ENCODE measurements at places on chromosomes 13 and 19.

GRCh38 chr19:47713046-47714021 is at the start of gene EHD2:
TSS of gene EHD2 (plus strand) at chr19:47713422. CDS start at chr19:47716613, 3,191 bp downstream.
- DNase-seq: peak; percentile 84

DNA sequence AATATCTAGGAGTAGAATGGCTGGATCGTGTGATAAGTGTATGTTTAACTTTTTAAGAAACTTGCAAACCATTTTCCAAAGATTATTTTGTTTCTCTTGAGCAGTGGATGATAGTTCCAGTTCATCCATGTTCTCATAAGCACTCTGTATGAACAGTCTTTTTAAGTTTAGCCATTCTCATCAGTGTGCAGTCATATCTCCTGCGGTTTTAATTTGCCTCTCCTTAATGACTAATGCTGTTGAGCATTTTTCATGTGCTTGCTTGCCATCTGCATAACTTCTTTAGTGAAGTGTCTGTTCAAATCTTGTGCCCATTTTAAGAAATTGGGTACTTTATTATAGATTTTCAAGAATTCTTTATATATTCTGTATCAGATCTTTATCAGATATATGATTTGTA is 58.6 kb downstream of the WASF3 start:
- no peak for DNase-seq

- no peak for DNase-seq
Observed at GRCh38 chr19:57800696-57801095, 14.0 kb downstream of the ZNF552 start.

- peak; percentile 1 for DNase-seq
Observed at GRCh38 chr19:52689843-52690368, 44.9 kb downstream of the ZNF611 start.

GRCh38 chr13:87925006-87925405 is 253.8 kb downstream of the SLITRK5 start:
- no peak for DNase-seq

DNA sequence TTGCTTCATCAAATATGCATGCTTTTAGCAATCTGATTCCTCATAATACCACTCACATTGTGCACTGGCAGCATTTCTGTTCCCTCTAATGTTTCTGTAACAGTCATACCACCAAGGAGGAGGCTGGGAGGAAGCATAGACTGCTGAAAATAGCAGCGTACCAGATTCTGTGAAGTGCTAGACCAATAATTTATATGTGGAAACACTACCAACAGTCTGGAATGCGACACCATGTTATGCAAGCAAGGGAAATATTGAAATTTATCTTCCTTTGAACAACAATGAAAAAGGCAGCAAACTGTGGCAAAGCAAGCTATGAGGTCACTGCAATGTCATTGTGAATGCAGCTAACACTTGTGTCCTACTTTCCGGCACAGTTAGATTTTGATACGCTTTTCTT is 1388.0 kb downstream of the EFNB2 start:
- no peak for DNase-seq

GRCh38 chr19:46431824-46432223 is 3.1 kb upstream of the PNMA8C start:
- DNase-seq: no peak

DNA sequence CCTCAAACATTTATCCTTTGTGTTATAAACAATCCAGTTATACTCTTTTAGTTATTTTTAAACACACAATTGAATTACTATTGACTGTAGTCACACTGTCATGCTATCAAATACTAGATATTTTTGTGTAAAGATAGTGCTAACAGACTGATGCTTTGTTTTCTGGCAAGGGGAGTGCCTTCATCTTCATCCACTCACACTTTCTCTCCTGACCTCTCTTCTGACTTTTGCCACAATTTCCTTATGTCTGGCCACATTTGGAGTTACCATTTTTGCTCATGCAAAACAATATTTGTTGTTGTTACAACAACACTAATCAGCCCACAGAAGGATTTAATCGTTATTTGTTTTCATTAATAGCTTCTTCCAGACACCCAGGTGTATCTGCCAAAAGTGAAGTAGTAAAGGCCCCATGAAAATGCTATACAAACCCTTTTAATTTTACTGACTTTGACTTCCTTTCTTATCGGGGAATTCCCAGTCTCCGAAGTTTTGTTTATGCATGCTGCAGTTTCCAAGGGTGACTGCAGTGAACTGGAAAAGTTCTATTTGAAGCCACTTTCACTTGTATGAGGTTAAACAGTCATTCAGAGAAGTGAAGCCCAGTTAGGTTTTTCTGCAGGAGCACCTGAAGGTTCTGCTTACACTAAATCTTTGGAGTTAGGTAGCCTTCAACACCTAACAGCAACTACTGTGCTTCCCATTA is 66.1 kb upstream of the FRY start:
- peak; percentile 56 for DNase-seq

GRCh38 chr13:82062772-82063171 is 1721.8 kb upstream of the SPRY2 start:
- no peak for DNase-seq

GRCh38 chr13:79682164-79682563 is 201.2 kb downstream of the NDFIP2 start:
- DNase-seq: no peak

- no peak for DNase-seq
Observed at GRCh38 chr19:38904581-38905539, 5.1 kb downstream of the NFKBIB start.

DNA sequence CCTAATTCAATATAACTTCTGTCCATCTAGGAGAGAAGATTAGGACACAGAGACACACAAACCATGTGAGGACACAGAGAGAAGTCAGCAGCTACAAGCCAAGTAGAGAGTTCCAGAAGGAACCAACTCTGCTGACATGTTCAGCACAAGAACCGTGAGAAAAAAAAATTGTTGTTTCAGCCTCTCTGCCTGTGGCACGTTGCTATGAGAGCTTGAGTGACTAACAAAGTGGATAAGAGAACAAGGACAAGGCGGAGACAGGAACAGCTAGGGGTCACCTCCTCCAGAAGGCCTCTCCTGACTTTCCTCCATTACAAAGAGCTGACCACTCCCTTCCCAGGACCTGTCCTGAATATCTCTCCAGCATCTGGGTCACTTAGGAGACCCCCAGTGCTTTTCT is 5.6 kb upstream of the SIGLEC12 start:
- no peak for DNase-seq

DNA sequence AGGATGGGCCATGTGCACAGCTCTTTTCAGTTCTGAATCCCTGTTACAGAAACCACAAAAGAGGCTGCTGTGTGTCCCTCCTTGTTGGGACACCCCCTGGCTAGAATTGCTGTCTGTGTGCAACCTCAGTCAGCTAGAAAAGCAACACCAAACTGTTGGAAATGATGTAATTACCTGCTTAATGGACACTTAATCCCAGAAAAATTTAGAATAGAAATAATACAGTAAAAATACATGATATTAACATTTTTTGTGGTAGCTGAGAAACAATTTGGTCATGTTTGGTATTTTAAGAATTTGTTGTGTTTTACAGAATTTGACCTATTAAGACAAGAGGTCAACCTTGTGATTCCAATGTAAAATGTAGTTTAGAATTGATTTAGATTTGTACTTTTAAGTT is 46.8 kb downstream of the FAM124A start:
- peak; percentile 40 for DNase-seq
